ENCODE measurements at places on chromosomes 1 and 21. TPM values are rescaled to one million over a fixed set of nuclear protein-coding genes. Genes with fewer than 3 reads are reported as not detected.

The RBM11 gene
- 3.9 TPM for total RNA-seq

The MPZL1 gene
- 128 TPM for total RNA-seq

DNA sequence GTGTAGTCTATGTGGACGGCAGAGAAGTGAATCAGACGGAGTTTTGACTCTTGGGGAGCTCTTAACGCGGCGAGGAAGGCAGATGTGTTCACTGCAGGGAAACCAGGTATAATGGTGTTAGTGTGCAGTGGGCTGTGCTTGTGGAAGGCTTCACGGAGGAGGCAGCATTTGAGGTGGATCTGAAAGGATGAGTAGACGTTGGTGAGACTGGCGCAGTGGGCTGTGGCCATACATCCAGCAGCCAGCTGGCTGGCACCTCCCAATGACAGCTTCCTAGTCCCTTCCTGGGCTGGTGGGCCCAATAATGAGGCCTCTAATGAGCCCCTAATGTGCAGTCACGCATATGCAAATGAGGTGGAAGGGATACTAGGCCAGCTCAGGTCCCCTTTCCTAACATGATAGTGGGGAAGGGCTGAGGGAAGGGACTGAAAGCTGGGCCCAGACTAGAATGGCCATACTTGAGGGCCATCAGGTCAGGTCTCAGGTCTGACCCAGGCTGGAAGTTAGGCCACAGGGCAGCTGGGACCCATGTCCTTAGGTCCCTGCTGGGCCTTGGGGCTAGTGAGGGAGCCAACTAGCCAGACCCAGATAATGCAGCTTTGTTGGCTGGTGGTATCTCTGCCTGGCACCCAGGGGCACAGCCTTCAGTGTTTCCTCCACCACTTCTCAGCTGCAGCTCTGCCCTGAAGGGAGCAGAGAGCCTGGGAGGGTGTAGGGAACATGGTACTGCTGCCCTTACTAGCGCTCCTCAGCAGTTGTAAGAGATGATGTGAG, 3.8 kb downstream of the MAP7D1 start:
- no peak for DNase-seq

DNA sequence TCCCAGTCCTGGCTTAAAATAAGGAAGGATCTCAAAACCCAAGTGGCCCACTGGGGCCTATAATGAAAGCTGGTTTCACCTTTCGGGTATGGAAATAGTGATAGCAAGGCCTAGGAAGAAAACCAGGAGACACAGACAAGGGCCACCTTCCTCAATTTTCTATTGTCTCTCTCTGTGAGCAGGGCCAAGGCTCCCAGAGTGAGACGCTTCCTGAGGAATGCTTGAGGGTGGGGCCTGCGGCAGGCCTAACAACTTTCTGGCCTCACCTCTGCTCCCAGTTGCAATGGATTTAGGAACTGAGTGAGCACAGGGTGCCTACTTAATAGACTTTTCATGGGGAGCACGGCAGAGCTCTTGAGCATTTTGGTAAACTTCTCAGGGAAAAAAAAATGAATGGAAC, 300.9 kb downstream of the ASTN1 start:
- DNase-seq: no peak

The CLDN19 gene
- 9.7 TPM for total RNA-seq

GRCh38 chr1:217861658-217862057, 230.5 kb downstream of the SPATA17 start:
- DNase-seq: no peak

GRCh38 chr1:99820546-99820945, 29.6 kb upstream of the AGL start:
- DNase-seq: no peak

- DNase-seq: no peak
Observed at GRCh38 chr1:43421976-43422750, 31.6 kb downstream of the HYI start.

GRCh38 chr21:29335720-29336119, 37.0 kb downstream of the BACH1 start:
- DNase-seq: no peak

DNA sequence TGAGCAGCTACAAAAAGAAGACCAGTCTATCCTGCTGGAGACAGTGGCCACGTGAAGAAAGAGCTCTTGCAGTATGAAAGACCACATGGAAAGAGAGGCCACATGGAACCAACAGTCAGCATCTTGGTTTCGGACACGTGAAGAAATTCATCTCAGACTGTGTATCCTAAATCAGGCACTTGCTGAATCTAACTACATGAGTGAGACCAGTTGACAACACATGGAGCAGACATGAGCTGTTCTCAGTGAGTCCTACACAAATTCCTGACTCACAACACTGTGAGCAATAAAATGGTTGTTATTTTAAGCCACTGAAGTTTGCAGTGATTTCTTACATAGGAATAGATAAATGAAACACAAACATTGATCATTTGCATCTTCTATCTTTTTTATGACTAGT, 2.4 kb upstream of the TAF1A start:
- DNase-seq: no peak

The CENPF gene
- 170 TPM for total RNA-seq

DNA sequence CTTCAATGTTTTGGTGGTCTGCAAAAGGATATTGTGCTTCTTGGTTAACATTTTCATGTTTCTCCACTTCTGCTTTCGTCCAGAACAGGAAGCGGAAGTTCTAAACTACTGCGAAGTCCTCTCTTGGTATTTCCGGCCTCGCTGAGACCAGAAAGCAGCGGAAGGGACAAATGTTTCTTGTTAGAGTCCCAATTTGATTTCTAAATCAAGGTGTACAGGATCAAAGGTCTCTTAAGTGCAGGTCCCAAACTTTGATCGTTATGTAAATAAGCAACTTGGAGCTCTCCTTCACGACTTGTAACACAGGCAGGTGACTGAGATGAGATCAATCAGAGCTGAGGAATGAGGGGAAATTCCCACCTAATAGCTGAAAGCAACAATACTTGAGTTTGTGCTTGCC, 40.1 kb upstream of the HMCN1 start:
- DNase-seq: no peak

The SYPL2 gene
- total RNA-seq: 1.5 TPM

GRCh38 chr1:169475806-169476387, 9.8 kb downstream of the SLC19A2 start:
- DNase-seq: no peak

The DMRTA2 gene
- total RNA-seq: not detected

The GABRD gene
- total RNA-seq: 1.8 TPM

GRCh38 chr21:29423099-29423870, 124.6 kb downstream of the BACH1 start:
- no peak for DNase-seq

GRCh38 chr1:148160048-148160342, 7.9 kb upstream of the NBPF11 start:
- DNase-seq: no peak

- DNase-seq: no peak
Observed at GRCh38 chr1:112337028-112337531, 58.9 kb upstream of the CTTNBP2NL start.

- DNase-seq: no peak
Observed at GRCh38 chr1:228988664-228989063, 253.4 kb downstream of the RHOU start.

GRCh38 chr1:178470411-178470960, 26.3 kb downstream of the CLEC20A start:
- DNase-seq: no peak

The PLD5 gene
- total RNA-seq: 8.5 TPM
